Amniotic stem cell (primary cell): ENCODE measurements at places on chromosomes 12 and 14.

DNA sequence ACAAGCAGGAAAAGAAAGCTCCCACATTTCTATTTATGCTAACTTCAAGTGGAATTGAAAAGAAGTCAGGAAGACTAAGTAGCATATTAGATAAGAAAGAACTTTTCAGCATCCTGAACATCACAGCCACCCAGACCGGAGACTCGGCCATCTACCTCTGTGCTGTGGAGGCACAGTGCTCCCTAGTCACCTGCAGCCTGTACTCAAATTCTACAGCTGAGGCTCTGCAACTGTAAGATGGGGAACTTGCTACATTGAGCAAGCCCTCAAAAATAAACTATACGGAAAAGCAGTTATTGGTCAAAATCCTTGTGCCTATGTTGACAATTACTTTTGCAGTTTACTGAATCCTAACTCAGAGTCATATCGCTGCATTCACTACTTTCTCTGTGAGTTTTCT is 361.9 kb downstream of the DAD1 start:
- DNase-seq = no peak

GRCh38 chr12:31768046-31768445 is 39.2 kb upstream of the AMN1 start:
- no peak for DNase-seq

- DNase-seq = no peak
These were observed 691.4 kb upstream of the TBX3 start for GRCh38 chr12:115375186-115375991.

GRCh38 chr14:53890611-53891101 is 66.0 kb downstream of the BMP4 start:
- DNase-seq = no peak

- no peak for DNase-seq
These were observed 972 bp upstream of the DDX47 start for GRCh38 chr12:12812174-12812573.

DNA sequence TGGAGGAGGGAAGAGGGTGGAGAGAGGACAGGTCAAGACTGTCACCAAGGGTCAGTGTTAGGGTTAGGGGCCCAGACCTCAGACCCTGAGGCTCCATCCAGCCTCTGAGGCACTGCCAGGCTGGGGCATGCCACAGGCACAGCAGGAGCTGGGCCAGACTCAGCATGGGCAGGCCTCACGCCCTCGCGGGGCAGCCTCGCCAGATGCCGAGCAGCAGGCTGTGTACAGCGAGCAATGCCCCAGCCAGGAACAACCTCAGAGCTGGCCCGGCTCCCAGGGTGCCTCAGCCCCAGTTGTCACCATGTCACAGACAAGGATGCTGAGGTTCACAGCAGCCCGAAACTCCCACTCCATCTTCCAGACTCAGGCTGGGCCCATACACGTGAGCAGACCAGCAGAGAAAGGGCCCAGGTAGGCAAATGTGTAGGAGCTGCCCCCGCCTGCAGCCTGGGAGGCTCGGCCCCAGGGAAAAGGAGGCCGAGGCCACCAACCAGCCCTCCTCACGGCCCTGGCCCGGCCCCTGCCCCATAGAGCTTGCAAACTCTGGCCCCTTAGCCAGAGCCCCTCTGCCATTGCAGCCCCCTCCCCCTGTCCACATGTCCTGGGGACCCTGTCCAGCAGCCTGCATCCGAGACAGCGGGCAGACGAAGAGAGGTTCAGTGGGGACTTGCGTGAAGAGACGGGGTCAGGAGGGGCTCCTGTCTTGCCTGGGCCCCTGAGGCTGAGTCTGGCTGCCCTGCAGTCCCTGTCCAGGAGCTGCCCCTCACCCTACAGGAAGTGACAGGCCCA is 7.5 kb downstream of the C14orf180 start:
- DNase-seq = no peak

GRCh38 chr12:54197431-54197909 is 8.7 kb upstream of the SMUG1 start:
- DNase-seq = no peak

DNA sequence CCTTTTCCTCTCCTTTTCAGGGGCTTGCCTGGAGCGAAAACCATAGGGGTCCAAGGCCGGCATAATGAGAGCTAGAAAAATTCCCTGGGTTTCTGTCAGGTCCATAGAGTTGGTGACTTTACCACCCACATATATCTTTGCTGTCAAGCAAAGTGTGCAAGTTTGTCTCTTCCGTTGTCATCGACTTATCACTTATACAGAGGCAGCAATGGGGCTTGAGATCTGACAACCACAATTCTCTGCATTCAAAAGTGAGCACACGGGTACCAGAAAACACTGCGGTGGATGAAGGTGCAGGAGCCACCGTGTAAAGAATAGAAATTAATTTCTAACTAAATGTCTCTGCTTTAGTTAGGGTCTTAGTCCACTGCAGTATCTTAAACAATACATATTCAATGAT is 162.3 kb downstream of the DAD1 start:
- DNase-seq = no peak

GRCh38 chr14:56170877-56171422 is 52.7 kb downstream of the PELI2 start:
- DNase-seq = no peak

DNA sequence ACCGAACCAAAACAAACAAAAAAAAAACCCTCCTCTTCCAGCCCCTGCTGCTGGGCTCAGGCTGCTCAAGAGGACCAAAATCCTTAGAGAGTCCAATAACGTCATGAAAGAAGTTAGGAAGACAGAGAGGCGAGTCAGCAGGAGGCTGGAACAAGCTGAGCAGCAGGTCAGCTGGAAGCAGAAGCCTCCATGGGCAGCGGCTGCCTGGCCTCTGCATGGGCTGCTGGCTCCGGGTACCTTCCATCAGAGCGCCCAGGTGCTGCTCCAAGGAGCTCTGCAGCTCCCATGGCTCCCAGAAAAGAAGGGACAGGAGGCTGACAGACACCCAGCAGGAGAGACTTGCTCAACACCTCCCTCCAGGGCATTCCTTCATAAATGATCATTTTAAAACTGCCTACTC is 3.2 kb upstream of the KRT2 start:
- no peak for DNase-seq

- DNase-seq = no peak
These were observed 133.3 kb downstream of the RMST start for GRCh38 chr12:97595936-97596335.

GRCh38 chr14:105180592-105181548 is at the start of gene NUDT14:
Gene NUDT14, minus strand, starts transcription at chr14:105181312. Its CDS starts 103 bp downstream, at chr14:105181209.
- DNase-seq = no peak
